Fibroblast of villous mesenchyme (primary cell): ENCODE measurements at places on chromosomes 3 and 15. TPM values are rescaled to one million over a fixed set of nuclear protein-coding genes. Genes with fewer than 3 reads are reported as not detected.

The MYO5C gene
- under 0.01 TPM in 1 of 2 replicates, not detected in the other for total RNA-seq

DNA sequence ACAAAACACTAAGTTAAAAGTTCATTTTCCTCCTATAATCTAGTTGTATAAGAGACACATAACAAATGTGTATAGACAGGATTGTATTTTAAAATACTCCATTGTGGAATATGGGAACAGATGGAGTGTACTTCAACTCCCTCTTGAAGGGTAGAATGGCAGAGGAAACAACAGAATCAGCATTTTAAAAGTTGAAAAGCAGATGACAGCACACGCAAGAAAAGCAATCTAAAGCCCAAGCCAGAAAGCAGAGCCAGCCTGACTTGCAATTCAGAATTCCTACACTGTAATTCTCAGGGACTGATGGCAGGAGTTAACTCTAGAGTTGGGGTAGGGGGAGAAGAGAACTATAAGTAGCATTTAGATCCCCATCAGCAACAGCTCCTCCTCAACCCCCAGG lies 22.8 kb downstream of the MORC1 start:
- DNase-seq: no peak

DNA sequence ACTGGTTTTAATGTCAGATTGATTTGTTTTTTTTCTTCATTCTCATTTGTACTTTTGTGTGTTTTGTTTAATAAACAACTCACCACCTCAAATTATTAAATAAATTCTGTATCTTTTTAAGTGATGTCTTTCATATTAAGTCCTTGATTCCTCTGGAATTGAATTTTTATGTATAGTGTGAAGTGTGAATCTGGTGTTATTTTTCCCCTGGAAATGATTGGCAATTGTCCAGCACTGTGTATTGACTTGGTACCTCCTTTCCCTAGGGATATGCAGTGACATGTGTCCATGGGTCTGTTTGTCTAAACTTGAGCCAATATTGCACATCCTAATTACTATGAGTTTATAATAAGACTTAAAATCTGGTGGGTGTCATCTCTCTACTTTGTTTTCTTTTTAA lies 2.1 kb downstream of the RNU5B-1 start:
- no peak for DNase-seq

DNA sequence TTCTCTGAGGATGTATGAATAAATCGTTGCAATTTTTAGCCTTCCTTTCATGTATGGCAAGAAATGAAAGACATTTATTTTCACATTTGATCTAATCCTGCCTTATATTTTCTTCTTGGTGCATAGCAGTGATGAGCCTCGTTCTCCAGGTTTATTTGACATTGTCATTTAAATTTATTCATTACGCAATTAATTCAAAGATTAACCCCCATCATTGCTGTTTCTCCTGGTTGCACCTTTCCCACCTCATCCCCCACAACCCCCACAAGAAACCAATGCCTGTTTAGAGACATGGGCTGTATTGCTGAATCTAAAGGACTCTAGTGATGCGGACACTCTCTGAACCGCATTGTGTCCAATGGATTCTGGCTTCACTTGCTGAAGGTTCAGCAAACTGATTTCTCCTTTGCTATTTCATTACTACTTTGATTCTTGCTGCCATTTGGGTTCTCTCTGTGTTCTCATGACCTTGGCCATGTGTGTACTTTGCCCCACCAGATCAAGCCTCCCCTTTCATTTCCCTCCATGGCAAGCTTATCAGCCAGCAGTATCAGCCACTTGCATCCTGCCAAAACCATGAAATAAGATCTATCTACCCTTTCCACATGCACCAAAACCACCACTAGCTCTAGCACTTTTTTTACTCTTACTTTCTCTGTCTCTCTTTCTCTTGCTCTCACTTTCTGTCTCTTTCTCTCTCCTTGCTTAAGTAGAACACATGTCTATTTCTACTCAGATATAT lies 382.7 kb downstream of the GBE1 start:
- no peak for DNase-seq

DNA sequence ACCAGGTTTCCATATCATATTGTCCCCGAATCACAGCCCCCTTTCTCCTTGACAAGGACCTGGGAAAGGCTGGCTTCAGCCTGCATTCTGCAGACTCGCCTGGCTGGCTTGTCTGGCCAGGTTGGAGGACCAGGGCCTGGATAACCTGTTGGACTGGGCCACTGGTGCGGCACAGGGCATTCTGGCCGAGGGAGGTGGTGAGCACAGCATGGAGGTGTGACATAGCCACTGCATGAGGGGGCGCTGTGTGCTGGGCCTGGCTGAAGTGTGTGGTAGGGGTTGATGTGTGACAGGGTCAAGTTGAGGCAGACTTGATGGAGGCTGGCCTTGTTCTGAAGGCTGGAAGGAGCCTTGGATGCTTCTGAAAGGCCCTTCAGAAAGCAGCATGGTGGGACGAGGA lies 2.9 kb downstream of the ESYT3 start:
- no peak for DNase-seq

GRCh38 chr3:101588616-101589015 lies 14.6 kb downstream of the PCNP start:
- DNase-seq: no peak

The CYP11A1 gene
- 0.64 and 0.86 TPM in 2 replicates for total RNA-seq

DNA sequence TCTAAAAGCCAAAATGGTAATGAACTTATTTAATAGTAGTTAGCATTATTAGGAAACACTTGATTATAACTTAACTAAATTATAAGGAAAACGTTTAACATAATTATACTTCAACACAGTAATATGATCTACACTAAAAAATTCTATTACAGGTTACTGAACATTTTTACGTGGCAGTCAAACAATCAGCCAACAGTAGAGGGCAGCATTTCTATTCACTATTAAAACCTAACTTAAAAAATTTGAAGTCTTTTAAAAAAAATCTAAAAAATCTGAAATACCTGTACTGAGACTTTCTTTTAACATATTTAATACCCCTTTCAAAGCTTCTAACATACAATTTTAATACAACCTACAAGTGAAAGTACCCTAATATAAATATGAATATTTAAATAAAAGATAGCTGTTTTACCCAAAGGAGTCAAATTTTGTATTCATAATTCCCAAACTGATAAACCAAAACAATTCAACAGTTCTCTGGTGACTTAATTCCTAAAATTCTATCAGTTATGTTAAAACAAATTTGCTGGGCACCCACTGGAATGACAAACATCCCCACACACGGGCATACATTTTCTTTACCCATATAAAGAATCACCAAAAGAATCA lies 41.5 kb downstream of the DLG1 start:
- DNase-seq: peak; percentile 68

The VILL gene
- total RNA-seq: 4.3 and 5.5 TPM in 2 replicates

DNA sequence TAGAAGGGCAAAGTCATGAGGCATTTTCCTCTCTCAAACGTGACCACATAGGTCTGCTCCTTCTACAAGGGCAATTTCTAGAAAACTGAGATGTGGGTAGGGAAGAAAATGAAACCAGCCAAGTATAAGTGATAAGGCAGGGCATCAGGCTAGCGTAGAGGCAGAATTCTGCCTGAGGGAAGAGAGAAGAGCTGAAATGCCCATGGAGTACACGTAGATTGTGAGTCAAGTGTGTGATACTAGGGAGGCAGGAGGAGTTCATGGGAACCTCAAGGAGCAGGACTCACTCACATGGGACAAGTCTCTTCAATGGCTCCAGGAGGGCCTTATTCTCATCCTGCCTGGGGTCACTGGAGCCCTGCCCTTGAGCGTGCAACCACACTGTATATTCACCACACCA lies 34.9 kb upstream of the PPP4R2 start:
- no peak for DNase-seq

DNA sequence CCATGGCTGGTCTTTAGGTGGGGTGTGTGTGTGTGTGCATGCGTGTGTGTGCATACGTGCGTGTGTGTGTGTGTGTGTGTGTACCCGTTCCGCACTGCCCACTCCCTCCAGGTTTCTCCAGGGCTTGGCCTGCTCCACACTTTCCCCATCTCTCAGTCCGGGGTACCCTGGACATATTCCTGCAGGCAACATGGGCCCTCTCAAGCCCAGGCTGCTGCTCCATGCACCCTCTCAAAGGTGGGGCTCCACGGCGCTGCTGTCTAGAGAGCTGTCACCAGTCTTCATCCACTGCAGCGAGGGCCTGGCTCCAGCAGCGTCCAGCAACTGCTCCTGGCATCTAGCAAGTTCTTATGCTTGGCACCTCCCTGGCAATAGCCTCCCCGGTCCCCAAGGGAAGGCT lies 86.1 kb downstream of the ATP10A start:
- DNase-seq: no peak

The GOLGA6D gene
- not detected in 2 replicates for total RNA-seq

DNA sequence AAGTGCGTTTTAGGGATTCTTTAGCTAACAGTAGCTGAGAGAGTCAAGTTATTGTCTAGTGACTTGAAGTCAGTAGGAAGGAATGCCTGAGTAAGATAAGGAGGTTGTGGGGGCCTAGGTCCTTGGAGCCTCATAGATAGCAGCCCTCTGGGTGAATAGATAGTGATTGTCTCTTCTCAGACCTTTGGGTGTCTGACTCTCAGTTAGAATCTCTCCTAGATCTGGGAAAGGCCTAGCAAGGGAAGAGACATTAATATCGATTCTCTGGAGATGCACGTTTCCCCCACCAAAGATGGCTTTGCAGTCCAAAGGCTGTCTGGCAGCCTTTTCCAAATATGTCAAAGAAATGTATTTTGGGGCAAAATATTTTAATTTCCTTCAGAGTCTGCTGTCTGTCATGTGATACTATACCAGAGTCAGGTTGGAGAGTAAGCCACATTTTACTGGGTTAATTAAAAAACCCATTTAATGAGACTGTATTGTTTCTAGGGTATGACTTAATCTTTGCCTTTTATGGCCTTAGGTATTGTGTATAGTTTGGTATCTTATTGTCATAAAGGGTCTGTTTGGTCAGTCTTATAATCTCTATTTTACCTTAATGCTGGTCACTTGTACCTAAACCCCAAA lies 92.2 kb downstream of the ST6GAL1 start:
- DNase-seq: no peak

The CCDC9B gene
- 35.4 and 40.3 TPM in 2 replicates for total RNA-seq

The IREB2 gene
- total RNA-seq: 38.9 and 39.0 TPM in 2 replicates

DNA sequence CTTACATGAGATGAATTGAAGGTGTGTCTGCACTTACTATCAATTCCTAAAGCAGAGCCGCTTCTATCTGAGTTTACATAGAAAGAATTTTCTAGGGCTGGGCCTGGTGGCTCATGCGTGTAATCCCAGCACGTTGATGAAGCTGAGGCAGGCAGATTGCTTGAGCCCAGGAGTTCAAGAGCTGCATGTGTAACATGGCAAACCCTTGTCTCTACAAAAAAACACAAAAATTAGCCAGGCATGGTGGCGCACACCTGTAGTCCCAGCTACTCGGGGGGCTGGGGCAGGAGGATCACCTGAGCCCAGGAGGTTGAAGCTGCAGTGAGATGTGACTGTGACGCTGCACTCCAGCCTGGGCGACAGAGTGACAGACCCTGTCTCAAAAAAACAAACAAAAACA lies 18.1 kb upstream of the ATP13A3 start:
- no peak for DNase-seq

DNA sequence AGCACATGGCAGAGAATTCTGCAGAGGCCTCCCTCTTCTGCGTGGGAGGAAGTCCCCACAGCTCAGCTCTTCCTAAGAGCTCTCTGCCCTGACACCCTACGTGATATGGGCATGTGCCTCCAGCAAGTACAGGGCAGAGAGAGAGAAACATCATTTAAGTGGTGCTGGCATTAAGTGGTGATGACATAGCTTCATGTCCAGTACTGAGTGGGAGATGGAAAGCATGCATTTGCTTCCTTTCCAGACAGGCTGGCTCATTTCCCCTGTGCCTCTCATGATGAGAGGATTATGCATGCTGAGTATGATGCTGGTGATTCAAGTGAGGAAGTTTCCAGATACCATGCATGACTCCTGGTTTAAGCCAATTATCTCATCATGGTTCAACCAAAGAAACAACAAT lies 26.9 kb downstream of the BFSP2 start:
- no peak for DNase-seq

The P3H2 gene
- 21.9 and 51.8 TPM in 2 replicates for total RNA-seq

The SLC2A2 gene
- total RNA-seq: under 0.01 TPM in 1 of 2 replicates, not detected in the other

DNA sequence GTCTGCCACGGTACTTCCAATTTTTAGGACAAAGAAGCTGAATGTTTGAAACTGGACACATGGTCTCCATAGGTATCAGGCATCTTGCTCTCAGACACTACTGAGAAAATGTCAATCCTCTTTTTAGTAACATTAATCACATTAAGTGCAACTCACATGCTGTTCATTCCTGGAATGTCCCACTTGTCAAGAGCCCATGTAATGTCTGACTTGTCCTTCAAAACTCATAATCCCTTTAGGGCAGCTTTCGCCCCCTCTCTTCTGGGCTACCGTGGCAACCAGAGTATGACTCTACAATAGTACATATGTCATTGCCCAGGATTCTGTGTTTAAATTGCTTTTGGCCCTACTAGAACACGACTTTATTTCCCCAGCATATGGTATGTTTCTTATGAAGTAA lies 12.3 kb downstream of the NUDT16 start:
- no peak for DNase-seq

The CCRL2 gene
- 0.64 and 2.2 TPM in 2 replicates for total RNA-seq

The ZNF609 gene
- 20.6 and 22.5 TPM in 2 replicates for total RNA-seq

GRCh38 chr3:44993471-44994205 lies 17.6 kb downstream of the EXOSC7 start:
- DNase-seq: peak; percentile 82

The ZNF662 gene
- 3.5 and 3.9 TPM in 2 replicates for total RNA-seq

- DNase-seq: peak; percentile 26
These were observed 117.1 kb upstream of the TJP1 start for GRCh38 chr15:29939404-29939803.

DNA sequence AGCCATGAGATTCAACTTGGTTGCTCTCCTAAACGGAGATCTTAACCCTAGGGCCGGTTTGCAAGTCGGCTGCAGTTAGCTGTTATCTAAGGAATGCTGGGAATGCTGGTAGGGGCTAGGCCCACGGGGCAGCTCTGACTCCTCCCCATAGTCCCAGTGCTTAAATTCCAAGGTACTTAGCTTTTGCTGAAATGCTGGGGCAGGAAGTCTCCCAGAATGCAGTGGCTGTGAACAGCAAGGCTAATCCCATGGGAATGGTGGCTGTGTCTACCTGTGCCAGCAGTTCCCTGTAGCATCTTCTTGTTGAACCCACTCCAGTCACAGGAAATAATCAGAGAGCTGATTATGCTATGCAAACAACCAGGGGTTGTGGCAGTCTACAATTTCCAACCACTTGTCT lies 102.5 kb upstream of the TJP1 start:
- DNase-seq: peak; percentile 67

The ISLR gene
- 73.8 and 83.4 TPM in 2 replicates for total RNA-seq

- DNase-seq: no peak
These were observed 4.9 kb downstream of the ABHD17C start for GRCh38 chr15:80699981-80700380.

The ST3GAL6 gene
- total RNA-seq: 3.9 and 5.2 TPM in 2 replicates

The PP2D1 gene
- not detected in 2 replicates for total RNA-seq
